ENCODE measurements at places on chromosomes 16 and 17.
A peak's percentile ranks its signal among the peaks of the same experiment; 100 is the strongest.

DNA sequence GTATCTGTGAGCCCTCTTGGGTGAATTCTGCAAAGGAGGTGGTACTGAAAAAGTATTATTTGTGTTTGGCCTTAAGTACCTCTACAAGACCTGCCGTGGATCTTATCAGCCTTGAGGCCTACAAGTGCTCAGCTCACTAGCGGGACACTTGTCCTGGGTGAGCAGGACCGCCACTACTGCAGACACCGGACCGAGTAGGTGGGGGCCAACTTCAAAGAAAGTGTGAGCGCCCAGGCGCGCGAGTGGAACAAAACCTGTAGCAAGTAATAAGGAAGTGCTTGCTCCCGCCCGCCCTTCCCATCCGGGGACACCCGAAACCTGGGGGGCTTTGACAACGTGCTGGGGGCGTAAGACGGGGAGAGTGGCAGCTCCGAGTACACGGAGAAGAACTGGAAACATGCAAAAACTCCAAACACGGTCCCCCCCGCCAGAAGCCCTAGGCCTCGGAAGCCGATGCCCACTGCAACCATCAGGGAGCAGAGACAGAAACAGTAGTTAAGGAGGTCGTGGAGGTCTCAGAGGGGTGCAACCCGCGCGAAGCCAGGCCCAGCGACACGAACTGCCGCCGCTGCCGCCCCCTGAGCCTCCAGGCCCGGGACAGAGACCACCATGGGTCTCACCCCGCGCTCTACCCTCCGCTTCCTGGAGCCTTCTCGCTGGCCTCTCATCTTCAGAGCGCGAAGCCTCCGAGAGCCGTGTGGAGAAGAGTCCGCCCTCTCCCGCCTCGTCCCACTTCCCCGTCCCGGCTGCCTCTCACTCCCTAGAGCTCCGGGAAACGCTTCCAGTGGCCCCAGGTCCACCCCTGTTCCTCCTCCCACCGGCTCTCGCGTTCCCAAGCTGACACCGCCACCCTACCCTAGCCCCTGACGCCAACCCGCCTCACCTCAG is 537 bp downstream of the CNOT1 start:
- DNase-seq: peak; percentile 35

DNA sequence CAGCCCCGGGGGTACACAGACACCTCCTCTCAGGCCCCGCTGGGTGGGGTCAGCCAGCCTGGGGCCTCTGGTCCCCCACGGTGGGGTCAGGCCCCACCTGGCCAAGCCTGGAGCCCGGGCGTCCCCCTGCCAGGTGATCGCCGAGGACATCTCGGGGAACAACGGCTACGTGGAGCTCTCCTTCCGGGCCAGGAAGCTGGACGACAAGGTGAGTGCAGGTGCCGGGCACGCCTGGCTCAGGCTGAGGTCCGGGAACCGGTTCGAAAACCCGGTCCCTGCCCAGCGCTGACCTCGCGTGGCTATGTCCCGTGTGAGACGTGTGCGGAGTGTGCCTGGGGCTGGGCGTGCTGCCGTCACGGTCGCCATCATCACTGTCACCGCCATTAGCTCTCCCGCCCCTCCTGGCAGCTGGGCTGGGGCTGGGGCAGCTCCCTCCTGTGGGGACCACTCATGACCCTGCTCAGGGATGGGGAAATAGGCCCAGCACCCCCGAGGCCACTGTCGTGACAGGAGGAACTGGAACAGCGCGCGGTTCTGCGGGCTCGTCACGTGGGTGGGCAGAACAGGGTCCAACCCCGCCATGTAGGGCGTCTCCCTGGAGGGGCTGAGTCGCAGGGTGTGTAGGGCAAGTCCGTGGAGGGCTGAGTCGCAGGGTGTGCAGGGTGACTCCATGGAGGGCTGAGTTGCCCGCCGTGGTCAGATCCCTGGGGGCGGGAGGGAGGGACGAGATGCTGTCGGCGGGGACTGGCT is 8.5 kb downstream of the CPNE7 start:
- DNase-seq: no peak

- DNase-seq: no peak
Measured at GRCh38 chr17:38980490-38981217, 13.5 kb upstream of the FBXO47 start.

GRCh38 chr16:49924078-49924477 is 68.2 kb upstream of the ZNF423 start:
- DNase-seq: no peak

DNA sequence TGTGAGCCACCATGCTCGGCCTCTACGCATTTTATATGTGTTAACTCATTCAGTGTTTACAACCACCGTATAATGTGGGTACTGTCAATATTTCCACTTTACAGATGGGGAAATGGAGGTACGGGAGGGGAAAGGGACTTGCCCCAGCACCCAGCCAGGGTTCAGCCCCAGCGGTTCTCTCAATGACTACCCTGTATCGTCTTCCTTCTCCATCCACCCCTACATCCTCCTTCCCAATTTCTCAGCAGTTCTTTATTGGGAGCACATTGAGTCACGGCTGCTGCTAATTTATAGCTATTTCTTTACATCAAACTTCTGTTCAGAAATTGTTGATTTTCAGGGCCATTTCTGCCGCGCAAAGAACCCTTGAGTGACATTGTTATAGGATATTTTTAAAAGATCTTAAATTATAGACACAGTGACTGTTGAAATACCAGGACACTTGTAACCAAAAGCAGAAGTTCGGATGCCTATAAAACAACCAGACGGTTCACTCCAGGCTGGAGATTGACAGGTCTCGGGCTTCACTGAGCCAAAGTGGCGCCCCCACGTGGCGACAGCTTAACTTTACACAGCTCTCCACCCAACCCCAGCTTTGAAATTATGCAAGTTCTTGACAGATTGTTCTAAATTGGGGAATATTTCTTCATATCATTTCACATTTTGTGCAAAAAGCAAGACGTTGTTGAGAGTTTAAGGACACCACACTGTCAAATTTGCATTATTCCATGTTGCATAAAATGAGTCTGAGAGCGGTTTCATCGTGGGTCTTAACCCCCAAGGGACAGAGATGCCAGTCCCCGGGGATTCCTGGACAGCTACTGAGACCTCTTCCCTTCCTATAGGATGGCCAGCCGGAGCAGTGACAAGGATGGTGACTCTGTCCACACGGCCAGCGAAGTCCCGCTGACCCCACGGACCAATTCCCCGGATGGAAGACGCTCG is 11.8 kb downstream of the SYT17 start:
- DNase-seq: peak; percentile 23

DNA sequence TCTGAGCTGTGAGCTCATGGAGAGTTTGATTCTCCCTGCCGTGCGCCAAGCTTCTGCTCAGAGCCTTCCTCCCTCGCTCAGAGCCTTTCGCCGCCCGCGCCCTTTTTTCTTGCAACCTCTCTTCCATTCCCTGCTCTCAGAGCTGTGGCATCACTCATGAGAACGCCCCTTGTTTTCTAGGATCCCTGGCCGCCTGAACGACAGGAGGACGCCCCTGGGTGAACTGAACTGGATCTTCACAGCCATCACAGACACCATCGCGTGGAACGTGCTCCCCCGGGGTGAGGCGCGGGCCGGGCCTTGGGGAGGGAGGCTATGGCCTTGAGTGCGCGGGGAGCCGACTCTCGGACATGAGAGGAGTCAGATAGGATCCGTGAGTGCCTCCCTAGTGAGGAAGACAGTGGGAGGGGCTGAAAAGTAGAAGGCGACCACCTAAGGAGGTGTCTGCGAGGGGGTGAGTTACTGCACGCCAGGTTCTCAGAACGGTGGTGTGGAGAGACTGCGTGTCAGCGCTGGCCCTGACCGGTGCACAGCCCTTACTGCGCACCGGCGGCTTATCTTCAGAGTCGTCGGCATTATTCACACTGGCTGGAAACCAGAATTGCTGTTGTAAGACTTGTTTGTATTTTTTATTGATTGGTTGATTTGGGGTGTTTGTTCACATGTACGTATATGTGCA is 169.5 kb upstream of the CHMP6 start:
- DNase-seq: no peak

DNA sequence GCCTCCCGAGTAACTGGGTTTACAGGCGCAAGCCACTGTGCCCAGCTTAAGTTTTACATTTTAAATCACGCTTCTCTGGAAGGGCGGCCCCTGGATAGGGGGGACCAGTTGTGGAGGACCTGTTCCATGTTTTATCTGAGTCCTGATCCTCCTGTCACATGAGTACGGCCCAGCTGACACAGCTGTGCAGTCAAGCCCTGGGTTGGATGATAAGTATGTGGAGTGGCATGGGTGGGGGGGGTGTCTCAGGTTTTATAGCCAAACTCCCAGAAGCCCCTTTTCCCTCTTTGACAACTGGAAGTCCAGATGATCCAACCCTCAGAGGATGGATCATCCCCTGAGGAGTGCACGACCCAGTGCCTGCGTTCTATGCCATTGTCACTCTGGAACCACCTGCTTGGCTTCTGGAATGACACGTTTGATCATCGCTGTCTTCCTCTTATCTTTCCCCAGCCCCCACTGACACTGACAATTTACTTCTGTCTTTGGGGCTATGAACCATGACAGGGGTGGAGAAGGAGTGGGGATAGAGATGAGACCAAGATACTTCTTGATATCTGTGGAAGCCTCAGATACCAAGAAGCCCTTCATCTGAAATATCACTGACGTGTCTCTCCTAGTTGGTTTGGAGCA is 191.2 kb downstream of the MSI2 start:
- no peak for DNase-seq

- no peak for DNase-seq
Measured at GRCh38 chr16:56610609-56611111, 2.3 kb downstream of the MT2A start.

- DNase-seq: no peak
Measured at GRCh38 chr16:66131156-66131807, 235.2 kb upstream of the CDH5 start.

GRCh38 chr16:27598220-27598619 is 48.3 kb downstream of the KATNIP start:
- DNase-seq: no peak

- DNase-seq: no peak
Measured at GRCh38 chr17:65058146-65058545, 1.6 kb upstream of the GNA13 start.

- no peak for DNase-seq
Measured at GRCh38 chr17:74362810-74363498, 1.3 kb upstream of the BTBD17 start.

GRCh38 chr16:80935691-80936090 is 71.0 kb downstream of the CMC2 start:
- no peak for DNase-seq

- no peak for DNase-seq
Measured at GRCh38 chr16:19808061-19808641, 76.5 kb downstream of the GPRC5B start.

GRCh38 chr17:58665946-58666857 is 25.6 kb downstream of the TEX14 start:
- DNase-seq: no peak

- DNase-seq: no peak
Measured at GRCh38 chr17:63516910-63517824, 6.0 kb upstream of the KCNH6 start.

DNA sequence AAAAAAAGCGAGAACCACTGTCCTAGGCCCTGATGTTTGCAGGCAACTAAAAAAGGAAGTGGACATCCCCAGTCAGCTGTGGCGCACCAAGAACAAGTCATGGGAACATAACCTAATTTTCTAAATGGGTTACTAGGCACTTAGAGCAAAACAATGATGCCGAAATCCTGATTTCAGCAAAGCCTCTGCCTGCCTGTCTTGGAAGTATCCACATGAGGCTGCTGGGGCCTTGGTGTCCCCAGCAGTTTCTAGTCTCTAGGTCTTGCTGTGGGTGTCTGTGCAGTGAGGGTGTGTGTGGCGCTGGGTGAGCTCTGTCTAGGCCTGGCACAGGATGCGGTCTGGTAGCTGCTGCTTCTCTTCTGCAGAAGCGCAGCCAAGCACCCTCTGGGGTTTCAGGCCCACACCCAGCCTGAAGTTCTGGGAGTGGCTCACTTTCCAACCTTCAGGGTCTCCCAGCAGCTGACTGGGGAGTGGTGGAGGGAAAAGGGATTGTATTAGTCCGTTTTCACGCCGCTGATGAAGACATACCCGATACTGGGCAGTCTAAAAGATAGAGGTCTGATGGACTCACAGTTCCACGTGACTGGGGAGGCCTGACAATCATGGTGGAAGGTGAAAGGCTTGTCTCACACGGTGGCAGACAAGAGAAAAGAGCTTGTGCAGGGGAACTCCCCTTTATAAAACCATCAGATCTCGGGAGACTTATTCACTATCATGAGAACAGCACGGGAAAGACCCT is 21.1 kb downstream of the STH start:
- peak; percentile 51 for DNase-seq

DNA sequence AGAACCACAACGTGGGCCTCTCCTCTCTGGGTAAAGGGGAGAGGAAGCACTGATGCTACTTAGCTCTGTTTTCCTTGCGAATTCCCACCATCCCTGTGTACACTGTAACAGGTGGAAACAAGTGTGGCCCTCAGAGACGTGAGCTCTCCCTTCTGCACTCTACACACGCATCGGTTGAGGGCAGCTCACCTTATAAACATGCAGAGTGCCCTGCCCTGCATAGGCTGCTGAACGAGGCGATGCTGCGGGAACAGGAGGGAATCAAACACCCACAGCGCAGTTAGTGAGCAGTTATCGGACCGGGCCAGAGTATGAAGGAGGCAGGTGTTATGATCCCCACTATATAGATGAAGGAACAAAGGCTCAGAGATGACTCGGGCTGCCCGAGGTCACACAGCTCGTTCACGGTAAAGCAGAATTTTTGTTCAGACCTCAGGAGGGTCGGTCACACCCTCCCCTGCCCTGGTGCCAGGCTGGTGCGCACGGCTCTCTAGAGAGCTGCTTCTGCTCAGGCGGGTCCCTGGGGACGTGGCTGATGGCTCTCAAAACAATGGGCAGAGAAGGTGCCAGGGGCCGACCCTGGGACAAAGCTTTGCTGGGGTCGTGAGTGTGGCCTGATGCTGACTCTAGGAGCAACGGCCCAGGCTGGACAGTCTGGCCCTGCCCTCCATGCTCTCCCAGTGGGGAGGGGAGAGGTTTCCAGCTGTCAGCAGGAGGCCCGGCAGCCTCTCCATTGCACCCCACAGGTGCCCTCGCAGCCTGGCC is 68.5 kb downstream of the RPH3AL start:
- DNase-seq: no peak

DNA sequence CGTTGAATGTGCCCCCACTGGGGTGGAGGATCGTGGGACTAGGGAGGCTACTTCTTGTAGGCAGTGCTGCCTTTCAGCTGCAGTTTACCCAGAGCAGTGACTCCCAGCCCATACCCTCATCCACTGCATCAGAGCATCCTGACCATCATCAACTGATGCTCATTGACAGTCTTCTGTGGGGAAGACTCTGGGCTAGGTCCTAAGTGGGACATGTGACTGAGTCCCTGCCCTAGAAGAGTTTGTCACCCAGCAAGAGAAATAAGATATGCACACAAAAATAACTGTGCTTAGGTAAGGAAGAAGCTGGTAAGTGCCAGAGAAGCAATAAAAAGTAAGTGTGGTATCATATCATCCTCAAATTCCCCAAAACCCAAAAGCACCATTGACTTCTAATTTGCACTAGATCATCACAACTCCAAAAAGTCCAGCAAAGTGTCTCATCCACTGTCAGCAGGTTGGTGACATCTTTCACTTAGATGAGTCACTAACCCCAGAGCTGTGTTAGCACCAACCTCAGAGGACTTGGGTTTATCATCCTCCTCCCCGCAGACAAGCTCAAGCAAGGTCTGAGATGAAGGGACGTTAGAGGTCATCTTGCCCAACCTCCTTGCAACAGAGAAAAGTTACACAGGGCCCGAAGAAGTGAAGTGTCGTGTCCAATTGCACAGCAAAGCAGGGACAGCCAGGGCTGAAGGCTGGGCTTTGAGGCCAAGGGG is 99.0 kb downstream of the CCDC182 start:
- no peak for DNase-seq
